ENCODE measurements at places on chromosomes 2 and 18.

DNA sequence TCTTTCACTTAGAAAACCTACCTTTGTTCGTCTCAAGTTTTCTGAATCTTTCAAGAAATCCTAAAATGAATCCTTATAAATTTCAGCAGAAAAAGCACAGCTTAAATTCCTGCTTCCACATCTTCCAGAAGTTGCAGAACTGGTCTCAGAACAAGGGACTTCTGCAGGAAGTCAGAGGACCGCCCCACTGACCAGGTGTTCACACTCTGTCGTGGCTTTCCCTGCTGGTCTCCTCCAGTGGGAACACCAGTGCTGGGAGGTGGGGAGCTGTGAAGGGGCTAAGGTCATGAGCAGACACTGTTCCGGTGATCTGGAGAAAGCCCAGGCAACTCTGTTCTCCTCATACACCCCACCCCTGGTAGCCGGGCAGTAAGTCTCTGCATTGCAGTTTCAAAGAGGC is 3.5 kb downstream of the FAM110C start:
- no peak for DNase-seq

GRCh38 chr18:47109720-47110119 is 40.6 kb downstream of the HDHD2 start:
- DNase-seq, result no peak

DNA sequence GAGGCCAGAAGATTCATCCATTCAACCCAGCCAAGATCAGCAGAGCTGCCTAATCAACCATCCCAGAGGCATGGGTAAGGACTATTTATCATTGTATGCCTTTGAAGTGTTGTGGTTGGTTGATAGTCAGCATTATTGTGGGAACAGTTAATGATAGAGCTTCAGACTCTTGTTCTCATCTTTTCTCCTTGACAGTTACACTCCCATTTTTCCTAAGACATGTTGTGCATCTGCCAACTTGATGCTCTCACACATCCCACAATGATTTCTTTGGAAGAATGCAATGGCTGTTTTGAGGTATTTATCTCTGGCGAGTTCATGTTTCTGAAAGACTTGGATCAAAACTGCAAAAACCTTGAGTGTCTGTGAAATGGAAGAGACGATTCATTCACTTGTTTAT is 55.4 kb downstream of the FASTKD2 start:
- DNase-seq, result no peak

- no peak for DNase-seq
These were observed 1356.8 kb upstream of the CRIM1 start for GRCh38 chr2:34998741-34999140.

DNA sequence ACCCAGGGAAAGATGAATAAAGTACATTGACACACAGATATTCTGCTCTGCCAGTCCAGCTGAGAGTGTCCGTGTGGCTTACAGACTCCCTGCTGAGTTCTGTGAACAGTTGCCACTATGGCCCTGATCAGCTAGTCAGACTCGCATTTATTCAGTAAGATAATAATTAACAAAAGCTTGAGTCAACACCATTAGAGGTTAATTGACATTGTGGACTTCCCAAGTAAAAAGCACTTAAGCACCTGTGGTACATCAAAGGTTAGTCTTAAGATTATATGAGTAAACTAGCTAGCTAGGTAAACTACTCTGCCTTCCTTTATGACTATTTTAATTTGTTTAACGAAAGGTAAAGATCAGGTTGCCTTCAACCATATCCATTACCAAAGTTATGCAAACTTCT is 33.7 kb downstream of the ANKRD30B start:
- no peak for DNase-seq

DNA sequence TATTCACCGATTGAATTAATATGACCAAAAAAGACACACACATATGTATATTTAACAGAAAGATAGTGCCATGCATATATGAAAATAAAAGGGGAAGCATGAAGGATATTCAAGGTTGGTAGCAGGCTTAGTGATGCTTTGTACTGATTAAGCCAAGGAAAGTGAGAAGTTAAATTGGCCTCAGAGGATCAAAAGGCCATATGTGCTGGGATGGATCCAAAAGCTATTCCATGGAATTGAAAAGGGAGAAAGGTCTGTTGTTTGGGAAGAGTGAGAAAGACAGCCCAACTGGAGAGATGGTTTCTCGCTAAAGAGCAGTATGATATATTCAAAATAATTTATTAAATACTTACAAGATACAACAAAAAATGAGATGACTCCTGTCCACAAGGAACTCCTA is 65.9 kb downstream of the INSIG2 start:
- DNase-seq, result no peak

GRCh38 chr2:113257516-113258264 is 21.0 kb downstream of the PAX8 start:
- DNase-seq, result no peak

DNA sequence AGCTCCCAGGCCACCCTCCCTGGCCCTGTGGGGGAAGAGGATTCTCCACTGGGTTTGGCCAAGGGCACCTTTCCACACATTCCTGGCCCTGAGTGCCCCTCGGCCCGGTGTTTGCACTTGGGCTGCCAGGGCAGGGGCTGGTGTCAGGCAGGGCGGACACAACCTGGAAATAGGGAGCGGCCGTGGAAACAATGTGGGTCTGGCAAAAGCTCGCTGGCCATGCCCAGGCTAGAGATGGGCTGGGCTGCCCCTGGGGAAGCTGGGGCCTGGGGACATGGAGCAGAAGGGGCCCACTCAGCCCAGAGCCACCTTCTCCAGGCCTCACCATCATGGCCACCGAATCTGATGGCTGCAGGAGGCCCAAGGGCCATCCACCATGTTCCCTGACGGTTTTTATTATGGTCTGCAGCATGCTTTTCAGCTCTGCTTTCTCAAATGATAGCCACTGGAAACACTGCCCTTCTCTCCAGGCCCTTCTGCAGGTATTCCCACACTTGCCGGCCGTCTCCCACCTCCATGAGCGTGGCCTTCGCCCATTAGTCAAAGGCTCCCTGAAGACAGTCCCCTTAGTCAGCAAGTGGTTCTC is 275.1 kb downstream of the CYP26B1 start:
- DNase-seq, result no peak

DNA sequence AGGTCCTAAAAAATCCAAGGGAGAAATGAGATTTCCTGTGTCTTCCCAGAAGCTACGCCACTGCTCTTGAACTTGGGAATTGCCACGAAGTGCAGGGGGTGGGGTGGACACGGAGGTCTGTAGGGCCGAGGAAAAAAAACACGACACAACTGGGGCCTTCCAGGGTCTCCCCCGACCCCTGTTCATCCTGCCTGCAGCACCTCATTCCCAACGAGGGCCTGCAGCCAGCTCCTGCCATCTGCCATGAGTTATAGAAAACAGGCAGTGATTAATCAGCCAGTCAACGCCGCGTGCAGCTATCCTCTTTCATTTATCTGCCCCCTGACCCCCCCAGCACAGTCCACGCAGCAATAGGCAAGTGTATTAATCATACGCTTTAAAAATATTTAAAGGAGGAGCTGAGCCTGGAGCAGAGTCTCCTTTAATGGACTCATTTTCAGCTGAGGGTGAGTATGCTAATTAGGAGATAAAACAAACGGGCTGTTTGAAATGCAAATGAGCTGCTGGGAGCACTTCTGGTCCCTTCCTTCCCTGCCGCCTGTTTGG is 209.9 kb downstream of the TFCP2L1 start:
- DNase-seq, result peak; percentile 63

DNA sequence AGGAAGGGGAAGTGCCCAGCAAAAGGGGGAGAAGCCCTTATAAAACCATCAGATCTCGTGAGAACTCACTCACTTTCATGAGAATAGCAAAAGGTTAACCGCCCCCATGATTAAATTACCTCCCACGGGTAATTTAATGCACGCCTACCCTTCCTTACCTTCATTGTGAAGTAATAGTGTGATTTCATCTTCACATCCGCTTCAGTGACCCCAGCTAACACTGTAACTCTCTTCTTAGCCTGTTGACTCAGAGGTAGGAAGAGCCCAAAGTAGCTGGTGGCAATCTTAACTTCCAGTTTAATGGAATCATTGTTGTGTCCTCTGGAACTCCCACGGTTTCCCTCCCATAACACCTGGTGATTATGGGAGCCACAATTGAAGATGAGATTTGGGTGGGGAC is 120.5 kb downstream of the GULP1 start:
- no peak for DNase-seq

- no peak for DNase-seq
These were observed 266.9 kb upstream of the GULP1 start for GRCh38 chr2:188024811-188025210.

GRCh38 chr2:78775291-78775690 is 250.2 kb upstream of the REG3G start:
- no peak for DNase-seq

DNA sequence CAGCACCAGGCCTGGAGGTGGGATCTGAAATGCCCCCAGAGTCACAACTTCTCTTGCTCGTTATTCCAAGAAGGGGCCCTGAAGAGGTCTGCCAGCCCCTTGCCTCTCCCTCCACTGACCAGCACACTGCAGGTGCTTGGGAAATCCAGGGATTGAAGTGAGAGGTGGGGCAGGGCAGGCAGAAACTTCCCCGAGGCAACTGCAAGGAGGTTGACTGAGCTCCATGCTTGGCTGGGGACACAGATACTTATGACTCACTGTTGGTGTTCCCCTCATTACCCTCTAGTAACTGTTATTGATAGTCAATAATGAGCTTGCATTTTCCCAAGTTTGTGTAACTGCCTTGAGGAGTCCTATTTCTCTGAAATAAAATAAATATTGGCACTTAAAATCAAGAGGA is 47.5 kb downstream of the MARCO start:
- no peak for DNase-seq

DNA sequence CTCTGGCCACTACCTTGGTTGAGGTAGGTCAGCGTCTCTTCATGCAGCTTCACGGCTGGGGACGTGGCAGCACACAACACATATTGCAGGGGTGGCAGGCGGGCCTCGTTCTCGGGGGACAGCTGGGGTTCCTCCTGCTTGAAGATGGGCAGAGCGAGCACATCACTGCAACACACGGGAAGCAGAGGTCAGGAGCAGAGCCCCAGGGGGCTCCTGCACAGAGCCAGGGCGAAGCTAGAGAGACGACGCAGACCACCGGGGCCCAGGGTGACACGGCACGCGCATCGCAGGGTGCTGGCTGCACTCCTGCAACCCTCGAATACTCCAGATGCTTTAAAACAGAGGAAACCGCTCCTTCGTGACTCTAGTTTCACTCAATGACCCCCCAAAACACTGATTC is 3.9 kb downstream of the TFCP2L1 start:
- DNase-seq, result no peak

DNA sequence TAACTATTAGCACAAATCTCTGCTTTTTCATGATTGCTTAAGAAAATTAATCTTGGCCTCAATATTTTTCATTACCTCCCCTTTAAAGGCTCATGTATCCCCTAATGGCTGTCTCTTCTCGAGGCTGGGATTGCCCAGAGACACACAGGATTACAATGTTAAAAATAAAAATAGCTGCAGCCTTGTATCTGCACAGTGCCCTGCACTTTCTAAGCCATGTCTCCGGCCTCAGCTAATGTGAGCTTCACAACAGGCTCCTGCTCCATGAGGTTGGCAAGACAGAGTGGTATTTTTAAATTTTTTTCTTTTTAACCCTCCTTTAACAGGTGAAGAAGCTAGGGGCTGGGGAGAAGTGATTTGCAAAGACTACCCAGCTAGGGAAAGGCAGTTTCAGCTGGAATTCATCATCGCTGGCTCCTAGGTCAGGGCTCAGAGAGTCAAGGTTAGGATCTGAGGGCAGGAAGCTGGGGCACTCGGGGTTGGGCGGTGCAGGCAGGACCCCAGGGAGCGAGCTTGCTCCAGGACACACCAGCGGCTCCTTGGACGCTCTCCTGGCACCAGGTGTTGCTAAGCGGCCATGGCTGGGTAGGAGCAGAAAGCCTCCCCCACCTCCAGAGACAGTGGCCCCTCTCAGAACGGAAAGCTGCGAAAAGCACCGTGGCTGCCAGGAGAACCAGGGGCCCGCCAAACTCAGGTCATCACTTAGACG is 135.6 kb downstream of the SMAD2 start:
- no peak for DNase-seq

- DNase-seq, result no peak
These were observed 59.2 kb upstream of the CHST9 start for GRCh38 chr18:27244259-27244658.

DNA sequence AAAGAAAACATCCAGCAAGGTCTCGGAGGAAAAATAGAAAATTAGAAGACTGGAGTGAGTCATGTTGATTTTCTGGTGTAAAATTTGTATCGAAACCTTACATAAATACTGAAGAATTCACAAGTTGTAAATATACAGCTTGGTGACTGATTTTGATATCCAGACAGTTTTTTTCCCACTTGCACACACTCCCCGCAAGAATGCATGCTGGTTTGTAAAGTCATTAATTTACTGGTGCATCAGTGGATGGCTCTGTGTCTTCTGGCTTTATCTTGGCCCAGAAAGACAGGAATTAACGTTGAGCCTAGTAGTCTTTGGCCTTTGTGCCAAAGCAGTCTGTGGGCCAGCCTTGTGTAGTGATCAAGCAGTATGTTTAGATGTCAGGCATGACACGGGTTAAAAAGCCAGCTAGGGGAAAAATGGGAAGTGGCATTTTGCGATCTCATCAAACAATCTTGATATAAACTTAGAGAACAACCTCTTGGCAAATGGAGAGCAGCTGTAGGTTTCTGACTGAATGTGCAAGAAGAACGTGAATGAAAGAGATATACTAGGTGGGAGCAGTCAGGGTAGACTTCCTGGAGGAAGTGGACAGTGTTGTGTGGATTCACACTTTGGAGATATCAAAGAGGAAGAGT is 22.7 kb upstream of the CASP8 start:
- DNase-seq, result no peak

DNA sequence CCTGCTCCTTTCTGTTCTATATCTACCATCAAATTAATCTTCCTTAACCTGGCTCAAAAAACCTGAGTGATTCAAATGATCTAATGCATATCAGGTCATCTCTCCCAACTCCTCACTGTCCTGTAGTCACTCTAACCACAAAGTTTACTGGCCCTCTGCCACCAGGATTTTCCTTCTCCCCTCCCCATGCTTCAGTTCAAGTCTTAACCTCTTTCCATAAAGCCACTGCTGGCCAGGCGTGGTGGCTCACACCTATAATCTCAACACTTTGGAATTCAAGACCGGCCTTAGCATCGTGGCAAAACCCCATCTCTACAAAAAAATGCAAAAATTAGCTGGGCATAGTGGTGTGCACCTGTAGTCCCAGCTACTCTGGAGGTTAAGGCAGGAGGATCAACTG is 7.5 kb upstream of the SP3 start:
- no peak for DNase-seq

DNA sequence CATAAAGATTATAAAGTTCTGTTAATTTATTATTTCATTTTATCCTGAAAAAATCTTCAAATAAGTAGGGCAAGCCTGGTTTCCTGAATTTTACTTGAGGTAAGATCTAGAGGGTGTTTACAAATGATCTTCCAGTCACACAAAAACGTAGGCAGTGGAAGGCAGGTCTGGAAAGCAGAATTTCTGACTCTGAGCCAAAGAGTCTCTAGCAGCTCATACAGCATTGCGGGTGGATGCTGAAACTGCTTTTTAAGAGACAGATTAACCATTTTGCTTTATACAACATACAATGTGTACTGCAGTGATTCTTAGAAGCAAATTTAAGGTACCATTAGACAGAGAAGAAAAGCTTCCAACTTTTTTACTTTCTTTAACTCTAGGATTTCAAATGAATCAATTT is 117.0 kb downstream of the FTCDNL1 start:
- DNase-seq, result no peak

GRCh38 chr2:215722986-215723630 is 287.2 kb upstream of the FN1 start:
- no peak for DNase-seq

- no peak for DNase-seq
These were observed 199.4 kb downstream of the ALPK2 start for GRCh38 chr18:58429442-58429841.

- no peak for DNase-seq
These were observed 454.5 kb downstream of the XIRP2 start for GRCh38 chr2:167342769-167343168.

- DNase-seq, result no peak
These were observed 6.4 kb upstream of the XDH start for GRCh38 chr2:31420936-31421335.
